ENCODE measurements at places on chromosomes 11 and 22.

DNA sequence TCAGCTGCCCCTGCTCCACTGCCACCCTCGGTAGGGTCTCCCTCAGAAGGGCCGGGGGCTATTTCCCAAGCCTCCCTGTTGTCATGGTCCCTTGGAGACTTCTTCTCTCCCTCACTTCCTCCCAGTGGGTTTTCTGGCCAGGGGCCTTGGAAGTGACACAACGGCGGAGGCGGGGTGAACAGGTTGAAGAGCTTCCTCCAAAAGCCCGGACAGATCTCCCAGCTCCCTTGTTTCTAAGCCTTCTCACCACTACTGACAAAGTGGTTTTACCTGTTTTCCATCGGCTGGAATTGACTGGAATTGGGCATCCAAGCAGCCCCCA is 14.5 kb downstream of the MYH9 start:
- no peak for DNase-seq

DNA sequence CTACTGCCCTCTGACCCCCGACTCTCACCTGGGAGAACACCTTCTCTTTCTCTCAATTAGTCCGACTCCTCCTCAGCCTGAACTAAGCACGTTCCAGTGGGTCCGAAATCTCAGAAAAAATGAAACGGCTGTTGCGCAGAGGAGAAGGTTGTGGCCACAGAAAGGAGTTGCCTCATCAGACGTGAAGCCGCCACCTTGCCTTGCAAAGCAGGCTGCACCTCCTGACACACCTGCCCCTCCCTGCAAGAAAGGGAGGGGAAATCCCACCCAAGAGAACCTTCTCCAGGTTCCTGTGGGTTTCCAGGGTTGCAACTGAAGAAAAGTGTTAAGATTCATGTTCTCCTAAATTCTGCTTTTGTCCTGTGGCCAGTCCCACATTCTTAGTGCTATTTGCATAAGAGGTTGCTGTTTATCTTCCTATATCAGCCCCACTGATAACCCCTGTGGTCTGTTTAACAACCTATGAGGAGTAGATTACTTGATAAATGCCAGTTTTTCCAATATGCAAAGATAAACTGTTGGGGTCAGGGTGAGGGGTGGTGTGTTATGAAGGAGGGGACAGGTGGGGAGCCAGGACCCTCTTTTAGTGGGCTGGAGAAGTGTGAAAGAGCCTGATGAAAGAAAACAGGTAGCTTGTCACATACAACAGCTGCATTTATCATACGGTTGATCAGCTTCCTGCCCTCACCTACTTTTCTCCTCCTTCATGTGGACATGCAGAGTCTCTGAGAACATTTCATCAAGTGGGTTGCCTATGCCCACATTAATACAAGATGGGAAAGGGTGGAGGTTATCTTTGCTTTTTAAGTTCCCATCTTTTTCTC is 18.2 kb downstream of the ZBTB16 start:
- no peak for DNase-seq

- DNase-seq, result no peak
These were observed 33.8 kb downstream of the CEP164 start for GRCh38 chr11:117361432-117361831.

DNA sequence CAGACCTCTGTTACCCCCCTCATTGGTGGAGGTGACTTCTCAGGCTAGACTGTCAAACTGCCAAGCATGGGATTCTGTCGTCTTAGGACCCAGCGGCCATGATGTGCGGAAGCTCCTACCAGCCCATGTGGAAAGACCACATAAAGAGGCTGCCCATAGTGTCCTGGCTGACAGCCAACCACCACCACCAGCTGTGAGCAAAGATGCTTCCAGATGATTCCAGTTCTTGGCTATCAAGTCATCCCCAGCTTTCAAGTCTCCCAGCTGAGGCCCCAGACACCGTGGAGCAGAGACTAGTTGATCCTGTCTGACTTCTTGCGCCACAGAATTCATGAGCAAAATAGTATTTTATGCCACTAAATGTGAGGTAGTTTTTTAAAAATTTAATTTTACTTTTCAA is 32.9 kb downstream of the SCUBE1 start:
- DNase-seq, result no peak

DNA sequence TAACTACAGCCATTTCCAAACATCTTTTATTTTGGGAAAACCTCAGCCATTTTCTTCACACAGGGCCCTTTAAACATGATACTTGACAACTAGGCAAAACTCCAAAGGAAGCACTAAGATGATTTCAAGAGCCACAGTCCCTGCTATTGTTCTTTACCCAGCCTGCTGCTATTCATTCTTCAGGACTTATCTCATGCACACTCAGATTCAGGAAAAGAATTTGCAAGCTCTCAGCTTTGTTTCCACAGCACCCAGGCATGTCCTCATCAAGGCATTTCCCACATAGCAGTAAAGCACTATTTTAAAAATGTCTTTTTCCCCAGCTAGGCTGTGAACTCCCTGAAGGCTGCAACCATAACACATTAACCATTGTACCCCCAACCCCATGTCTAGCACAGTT is 609.3 kb upstream of the CCDC90B start:
- DNase-seq, result no peak

DNA sequence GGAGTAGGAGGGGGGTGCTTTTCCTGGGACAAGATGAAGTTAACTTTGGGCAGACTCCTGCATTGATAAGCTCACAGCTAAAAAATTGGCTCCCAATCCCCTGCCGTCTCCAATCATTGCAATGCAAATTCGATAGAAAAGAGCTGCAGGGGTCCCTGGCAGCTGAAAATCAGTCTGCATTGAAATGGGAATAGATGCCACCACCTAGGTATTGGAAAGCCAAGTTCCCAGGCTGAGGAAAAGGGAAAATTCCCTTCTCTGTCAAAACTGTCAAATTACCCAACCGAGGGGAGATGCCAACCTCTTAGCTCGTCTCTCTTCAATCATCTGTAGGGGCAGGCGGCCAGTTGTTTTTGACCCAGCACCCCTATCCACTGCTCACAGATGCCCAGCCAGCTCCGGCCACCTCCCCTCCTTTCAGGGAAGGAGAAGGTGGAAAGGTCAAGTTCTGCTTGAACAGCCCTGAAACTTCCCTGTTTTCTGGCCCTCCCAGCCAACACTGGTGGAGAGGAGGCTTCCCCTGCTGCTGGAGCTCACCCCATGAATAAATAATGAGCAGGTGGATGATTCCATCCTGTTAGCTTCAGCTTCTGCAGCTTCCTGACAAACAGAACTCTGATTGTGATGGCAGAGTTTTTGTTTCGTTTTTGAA is 916.3 kb downstream of the TBC1D22A start:
- DNase-seq, result no peak

- DNase-seq, result no peak
These were observed 35.4 kb downstream of the RSPH14 start for GRCh38 chr22:23106344-23106743.

- peak; percentile 44 for DNase-seq
These were observed 24.4 kb upstream of the FSHB start for GRCh38 chr11:30206249-30206996.

DNA sequence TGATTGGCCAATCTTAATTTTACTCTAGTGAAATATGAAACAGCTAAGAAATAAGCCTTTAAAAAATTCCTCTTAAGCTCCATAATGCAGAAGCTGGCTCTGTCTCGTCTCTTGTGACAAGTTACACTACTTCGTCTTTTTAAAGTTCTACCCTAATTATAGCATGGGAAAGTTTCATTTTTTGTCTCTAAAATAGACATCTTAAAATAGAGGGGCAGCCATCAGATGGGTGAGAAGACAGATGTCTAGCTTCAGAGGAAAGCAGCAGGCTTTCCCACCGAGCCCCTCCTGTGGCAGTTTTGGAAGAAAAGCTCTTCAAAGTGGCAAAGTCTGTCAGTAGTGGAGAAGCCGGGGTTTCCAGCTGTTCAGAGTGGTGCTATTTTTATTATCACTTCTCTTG is 39.5 kb downstream of the XRRA1 start:
- no peak for DNase-seq

DNA sequence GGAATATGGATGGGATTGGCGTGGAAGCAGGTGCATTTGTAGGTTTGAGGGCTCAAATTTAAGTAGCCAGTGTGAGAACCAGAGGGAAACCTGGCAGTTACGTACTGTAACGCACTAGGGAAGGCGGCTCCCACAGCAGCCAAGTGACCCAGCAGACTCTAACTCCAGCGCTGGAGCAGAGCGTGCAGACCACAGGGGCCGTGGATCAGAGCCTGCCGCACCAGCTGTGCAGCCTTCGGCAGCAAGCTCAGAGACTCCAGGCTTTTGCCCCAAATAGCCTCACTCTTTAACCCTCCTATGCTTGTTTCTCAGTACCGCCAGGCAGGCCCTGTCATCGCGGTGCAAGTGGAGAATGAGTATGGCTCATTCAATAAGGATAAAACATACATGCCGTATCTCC is 12.3 kb downstream of the GLB1L3 start:
- DNase-seq, result no peak
